NCI-H460 (cell line): ENCODE measurements at places on chromosomes 4 and X.

DNA sequence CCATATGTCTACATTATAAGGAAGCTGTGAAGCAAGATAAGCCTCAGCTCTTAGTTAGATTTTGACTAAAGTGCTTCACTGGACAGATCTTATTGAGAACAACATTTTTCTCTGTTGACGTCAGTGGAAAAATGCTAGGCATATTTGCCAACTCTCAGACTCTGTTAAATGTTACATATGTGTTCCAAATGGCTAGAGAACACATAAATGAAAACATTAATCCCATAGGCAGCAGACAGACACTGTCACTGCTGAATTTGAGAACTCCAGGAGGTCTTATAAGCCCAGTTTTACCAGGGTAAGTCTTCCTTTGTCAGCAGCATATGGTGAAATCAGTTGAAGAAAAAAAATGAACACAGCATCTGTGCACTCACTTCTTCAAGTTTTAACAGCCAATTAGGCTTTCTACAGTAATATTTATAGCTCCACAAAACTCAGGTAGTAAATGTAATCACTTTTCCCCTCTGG lies 186.9 kb downstream of the CAMK2D start:
- no peak for DNase-seq

- DNase-seq: no peak
Observed at GRCh38 chrX:22073928-22074327, 41.8 kb downstream of the PHEX start.

DNA sequence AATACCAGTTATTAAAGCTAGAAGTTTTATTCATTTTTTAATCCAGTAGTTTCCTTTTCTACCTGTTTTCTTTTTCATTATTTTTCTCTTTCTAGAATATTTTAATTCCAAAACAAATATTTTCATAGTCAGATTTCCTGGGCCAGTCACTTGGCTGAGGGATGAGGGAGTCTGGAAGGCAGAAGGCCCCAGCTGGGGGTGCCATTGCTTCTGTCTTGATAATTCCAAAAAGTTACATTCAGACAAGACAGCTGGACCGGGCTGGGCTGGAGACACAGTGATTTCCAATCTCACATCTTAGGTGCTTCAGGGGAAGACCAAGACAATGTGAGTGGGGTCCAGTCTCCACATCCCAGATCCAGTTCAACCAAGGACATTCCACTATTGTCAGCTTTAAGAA lies 263.5 kb downstream of the TMA16 start:
- DNase-seq: no peak

DNA sequence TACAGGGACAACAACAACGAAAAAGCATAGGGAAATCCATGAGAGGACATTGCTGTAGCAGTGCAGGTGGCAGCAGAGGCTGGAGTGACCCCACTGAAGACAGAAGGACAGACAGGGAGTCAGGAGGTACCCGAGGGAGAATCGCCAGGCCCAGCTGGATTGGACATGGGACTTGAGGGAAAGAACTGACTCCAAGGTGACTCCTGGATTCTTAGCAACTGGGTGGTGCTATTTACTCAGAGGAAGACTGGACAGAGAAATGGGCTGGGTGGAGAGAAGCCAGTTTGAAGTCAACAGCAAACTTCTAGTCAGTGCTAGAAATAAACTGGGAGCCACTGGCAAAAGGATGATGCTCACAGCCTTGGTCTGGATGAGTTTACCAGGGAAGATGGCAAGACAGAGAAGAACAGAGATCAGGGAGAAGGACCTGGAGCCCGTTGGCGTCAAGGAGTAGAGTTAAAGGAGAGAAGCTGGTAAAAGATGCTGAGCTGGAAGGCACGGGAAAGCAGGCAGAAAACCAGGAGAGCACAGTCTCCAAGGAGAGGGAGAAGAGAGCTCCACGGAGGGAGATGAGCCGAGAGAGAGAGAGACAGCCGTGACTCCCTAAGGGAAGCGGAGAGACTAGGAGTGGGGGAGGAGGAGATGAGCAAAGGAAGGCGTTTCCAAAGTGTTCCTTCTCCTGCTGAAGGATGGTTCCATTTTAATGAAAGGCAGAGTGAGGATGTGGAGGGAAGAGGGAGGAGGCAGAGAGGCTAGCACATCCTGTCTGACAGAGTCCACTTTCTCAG lies 119.4 kb downstream of the AFAP1 start:
- no peak for DNase-seq

- DNase-seq: no peak
Observed at GRCh38 chr4:101807351-101807750, 16.8 kb downstream of the BANK1 start.

DNA sequence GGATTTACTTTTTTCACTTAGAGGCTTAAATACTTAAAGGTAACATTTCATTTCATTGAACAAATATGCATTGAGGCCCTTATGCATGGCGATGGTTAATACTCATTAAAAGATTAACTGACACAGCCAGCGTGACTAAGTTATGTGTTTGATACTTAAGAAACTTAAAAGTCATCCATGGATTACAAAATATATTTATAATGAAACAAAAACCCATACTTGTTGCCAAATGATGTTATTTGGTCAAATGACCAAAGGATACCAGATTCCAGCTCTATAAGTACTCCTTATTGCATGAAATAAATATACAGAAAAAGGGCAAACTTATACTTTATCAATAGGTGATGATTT lies 26.7 kb downstream of the ZNF330 start:
- DNase-seq: no peak

GRCh38 chr4:63226229-63226628 lies 1183.0 kb downstream of the TECRL start:
- DNase-seq: no peak

GRCh38 chr4:118740869-118741268 lies 55.7 kb downstream of the METTL14 start:
- no peak for DNase-seq

DNA sequence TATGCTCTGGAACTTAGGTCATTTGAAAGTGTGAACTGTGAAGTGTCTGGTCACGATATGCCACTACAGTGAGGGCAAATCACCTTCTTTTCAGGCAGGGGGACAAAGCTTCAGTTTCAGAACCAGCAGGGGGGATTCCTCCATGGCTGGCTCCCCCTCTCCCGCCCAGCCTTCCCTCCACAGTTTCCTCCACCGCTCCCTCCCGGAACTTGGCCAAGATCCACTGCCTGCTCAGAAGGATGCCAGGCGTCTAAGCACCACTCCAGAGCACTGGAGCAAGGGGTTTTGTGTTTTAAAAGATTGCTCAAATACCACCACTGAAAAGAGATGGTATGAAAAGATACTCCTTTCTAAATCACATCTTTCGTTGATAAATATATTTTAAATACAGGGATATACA lies 126.9 kb downstream of the ELOVL6 start:
- DNase-seq: no peak

- no peak for DNase-seq
Observed at GRCh38 chr4:143743591-143743990, 43.1 kb upstream of the FREM3 start.

GRCh38 chr4:26806331-26806730 lies 54.3 kb upstream of the STIM2 start:
- DNase-seq: no peak

- DNase-seq: no peak
Observed at GRCh38 chrX:10904220-10904619, 206.9 kb upstream of the HCCS start.

- no peak for DNase-seq
Observed at GRCh38 chr4:111323916-111324315, 701.0 kb upstream of the PITX2 start.

- no peak for DNase-seq
Observed at GRCh38 chr4:85736571-85736970, 261.6 kb downstream of the ARHGAP24 start.

DNA sequence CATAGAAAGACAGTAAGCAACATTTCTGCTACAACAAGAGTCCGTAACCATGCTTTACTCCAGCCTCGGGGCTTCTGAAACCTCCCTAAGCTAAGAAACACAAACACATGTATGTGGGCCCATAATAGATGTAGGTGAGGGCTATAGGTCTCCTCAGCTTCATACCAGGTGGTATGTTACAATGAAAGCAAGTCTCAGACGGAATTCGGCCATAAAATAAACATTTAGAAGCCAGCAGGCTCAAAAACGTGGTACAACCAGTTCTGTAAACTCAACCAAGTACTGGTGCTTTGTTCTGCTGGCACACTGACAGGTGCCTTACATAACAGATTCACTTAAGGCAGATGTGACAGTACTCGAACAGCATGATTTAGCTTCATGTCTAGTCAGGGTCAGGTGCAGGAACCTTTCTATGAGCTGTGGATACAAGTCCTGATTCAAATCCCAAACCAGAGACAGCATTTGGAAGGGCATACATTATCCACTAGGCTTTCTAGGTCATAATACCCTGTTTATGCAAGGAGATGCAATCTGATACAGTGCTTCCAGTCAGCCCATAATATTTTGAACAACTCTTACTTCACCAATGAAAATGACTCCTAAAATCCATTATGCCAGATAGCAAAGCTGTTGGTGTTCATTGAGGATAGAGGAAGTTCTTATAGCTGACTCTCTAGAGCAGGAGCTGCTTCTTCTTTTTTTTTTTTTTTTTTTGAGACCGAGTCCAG lies 113.8 kb upstream of the ENPP6 start:
- DNase-seq: no peak

DNA sequence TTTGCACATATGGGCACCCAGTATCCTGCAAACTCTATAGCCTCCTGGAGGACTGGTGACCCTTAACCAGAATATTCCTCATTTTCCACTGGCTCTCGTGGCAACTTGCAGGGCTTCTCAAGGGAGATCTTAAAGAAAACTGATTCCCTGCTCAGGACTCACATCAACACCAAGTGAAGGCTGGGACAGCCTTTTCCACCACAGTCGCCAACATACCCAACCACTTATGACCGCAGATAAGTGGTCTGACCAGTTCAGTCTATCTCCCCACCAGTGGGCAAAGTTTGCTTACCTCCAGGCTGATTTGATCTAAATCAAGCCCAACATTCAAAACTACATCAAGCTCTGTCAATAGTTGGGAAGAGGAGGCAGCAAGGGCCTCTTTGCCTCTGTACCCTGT lies 289.3 kb upstream of the GATB start:
- DNase-seq: no peak

DNA sequence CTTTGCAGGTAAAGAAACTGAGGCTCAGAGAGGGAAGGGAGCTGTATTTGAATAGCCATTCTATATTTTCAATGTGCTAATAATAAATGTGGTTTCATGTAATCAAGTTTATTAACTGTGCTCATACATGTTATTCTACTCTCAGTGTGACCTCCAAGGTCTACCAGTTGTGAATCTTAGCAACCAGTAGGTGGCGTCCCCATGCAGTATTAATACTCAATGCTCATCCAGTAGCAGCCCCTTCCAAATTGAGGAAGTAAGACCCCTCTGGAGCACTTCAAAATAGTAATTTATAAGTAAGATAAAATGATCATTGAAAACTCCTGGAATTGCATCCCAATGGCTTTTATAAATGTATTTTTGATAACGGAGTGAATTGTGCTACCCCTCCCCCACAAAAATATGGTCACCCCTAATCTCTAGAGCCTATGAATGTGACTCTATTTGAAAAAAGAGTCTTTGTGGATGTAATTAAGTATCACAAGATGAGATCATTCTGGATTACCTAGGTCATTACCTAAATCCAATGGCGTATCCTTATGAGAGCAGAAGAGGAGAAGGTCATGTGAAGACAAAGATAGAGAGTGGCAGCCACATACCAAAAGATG lies 20.4 kb upstream of the SEPSECS start:
- DNase-seq: peak; percentile 42

- no peak for DNase-seq
Observed at GRCh38 chrX:2389324-2389723, 111.5 kb downstream of the DHRSX start.

- DNase-seq: no peak
Observed at GRCh38 chr4:57554556-57555092, 444.4 kb upstream of the IGFBP7 start.

DNA sequence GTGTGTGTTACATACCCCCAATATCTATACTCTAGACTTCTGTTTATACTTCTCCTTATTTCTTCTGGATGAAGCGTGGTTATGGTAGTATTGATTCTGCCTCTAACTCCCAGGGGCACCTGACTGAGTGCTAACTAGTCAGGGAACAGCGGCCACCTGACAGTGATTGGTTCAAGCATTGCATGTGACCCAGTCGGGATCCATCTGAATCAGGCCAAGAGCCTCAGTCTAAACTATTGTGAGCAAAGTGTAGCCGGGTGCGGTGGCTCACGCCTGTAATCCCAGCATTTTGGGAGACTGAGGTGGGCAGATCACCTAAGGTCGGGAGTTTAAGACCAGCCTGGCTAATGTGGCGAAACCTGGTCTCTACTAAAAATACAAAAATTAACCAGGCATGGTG lies 10.0 kb downstream of the CCDC110 start:
- no peak for DNase-seq

GRCh38 chrX:38149016-38149415 lies 71.7 kb downstream of the SRPX start:
- DNase-seq: no peak

DNA sequence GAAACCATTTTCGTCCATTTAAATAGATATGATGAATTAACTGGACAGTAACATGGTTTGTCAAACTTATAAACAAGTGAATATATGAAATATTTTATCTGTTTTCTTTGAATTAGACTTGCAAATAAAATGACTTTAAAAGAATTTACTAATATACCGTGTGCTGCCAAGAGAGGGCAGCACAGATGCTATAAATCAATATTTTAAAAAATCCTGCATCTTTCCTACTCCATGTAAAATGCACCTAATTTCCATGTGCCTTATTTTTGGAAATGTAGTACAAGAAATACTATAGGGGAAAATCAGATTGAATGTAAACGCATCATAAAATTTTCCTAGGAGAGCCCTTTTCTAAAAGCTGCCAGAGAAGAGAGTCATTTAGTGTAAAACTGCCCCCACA lies 62.2 kb downstream of the PRKX start:
- peak; percentile 6 for DNase-seq

DNA sequence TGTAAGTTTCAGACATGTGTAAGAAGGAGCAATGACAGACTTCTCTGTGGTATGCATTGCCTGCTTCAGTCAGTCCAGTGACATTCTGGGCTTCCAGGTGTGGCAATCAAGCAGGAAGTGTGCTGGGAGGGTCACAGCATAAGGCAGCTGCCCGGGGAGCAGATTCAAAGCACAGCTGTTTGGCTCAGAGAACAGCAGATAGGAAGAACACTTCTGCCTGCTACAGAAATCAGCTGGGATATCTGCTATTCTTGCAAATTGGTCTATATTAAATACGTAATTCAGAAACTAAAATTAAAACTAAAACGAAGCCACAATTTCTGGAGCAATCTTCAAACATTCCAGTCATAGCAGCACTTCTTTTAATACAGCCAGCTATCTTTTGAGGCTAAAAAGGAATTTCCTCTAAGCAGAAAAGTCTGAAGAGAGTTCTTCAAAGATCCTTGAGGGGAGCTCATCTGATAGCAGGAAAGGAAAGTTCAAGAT lies 47.5 kb upstream of the GALNT7 start:
- no peak for DNase-seq

DNA sequence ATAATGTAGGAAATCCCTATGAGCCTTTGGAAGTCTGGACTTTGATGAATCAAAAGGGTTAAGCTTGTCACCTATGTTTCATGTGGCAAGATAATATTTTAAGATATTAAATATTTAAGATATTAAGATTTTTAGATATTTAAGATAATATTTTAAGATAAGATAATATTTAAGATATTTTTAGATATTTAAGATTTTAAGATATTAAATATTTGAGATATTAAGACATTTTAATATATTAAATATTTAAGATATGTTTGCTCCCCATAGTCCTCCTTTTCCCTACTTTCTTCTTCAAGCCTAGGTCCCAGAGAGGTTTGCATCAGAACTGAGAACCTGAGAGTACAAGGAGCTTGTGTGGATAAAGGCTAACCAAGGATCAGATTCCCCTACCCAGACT lies 478.4 kb upstream of the IGFBP7 start:
- no peak for DNase-seq
